Pancreas (tissue), 10 donors: ENCODE measurements at places on chromosomes 12 and 14. TPM values are rescaled to one million over a fixed set of nuclear protein-coding genes. Genes with fewer than 3 reads are reported as not detected.

DNA sequence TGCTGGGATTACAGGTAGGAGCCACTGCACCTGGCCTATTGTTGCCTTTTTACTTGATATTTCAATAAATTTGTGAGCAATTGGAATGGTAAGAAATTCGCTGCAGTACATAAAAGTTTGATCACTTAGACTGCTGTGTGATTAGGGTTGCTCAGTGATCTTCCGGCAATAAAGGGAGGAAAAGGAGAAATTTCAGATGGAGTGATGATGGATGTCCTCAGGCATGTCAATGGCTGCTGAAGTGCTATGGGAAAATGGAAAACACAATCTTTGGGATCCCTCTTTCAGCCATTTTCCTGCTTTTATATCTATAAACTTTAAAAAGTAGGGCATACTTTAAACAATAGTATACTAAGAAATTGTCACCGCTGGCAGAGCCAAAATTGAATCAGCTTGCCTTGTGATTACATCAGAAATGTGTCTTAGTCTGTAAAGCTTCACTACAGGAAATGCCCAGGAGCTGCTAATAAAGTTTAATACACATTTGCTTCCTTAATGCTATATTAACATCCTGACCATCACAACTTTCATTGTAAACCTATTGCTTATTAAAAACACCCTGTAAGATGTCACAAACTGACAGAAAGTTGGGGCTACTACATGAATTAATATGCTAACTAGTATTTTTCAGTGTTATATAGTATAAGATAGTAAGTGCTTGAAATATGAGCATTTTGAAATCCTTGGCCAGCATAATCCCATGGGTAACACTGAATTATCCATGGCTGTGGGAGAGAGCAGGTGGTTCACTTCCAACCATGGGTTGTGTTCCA, 13.7 kb upstream of the FBXL14 start:
- peaks cover 35% of the 10 kb centered on the region for H3K4me1 ChIP-seq
- H3K27ac ChIP-seq: peak overlapping the region; percentile 34
- no peak for DNase-seq
- H3K36me3 ChIP-seq: no peaks in the 10 kb centered on the region
- no peak overlapping the region for H3K4me3 ChIP-seq

DNA sequence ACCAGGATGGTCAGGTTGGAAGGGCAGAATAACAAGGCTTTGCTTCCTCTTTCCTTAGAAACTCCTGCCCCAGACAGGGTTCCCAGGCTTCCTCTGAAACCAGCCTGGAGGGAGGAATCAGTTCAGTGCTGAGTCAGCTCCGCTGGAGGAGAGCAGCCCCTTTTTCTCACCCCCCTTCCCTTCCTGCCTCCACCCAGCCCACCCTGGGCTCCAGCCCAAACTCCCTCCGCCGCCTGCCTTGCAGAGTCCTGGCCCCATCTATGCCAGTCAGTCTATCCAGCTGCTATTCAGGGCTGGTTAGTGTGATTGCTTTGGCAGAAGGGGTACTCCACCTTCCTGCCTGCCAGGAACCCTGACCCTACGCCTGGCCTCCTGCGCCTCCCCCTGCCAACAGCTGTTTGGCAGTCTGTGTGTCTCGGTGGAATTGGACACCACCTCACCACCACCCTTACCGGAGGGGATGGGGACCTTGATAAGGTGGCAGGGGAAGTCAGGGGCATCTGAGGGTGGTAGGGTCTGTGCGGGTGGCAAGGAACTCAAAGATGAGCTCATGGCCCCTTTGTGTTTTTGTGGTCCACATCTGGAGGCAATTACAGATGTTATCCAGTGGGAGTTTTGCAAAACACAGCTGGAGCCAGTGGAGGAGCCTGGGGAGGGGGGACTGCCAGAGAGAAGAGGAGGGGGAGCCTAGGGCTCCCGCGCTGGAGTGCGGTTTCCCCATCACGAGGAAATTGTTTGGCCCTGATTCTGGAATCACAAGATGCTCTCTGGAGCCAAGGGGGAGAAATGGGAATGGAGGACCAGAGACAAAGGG, 12.2 kb downstream of the MMP14 start:
- peak overlapping the region; percentile 50 for H3K27ac ChIP-seq
- H3K27me3 ChIP-seq: no peaks in the 10 kb centered on the region
- H3K4me1 ChIP-seq: peaks cover 14% of the 10 kb centered on the region
- DNase-seq: no peak

The ARMH4 gene
- total RNA-seq: 1.4 TPM

The RERG gene
- total RNA-seq: 5.3 TPM

The NANOG gene
- 0.06 TPM for total RNA-seq

GRCh38 chr14:37796703-37797416, 201.4 kb downstream of the TTC6 start:
- H3K27me3 ChIP-seq: no peaks in the 10 kb centered on the region
- no peaks in the 10 kb centered on the region for H3K36me3 ChIP-seq
- no peak for DNase-seq
- H3K27ac ChIP-seq: no peak overlapping the region

The FGF23 gene
- total RNA-seq: not detected

- DNase-seq: no peak
- no peak overlapping the region for H3K4me3 ChIP-seq
- no peaks in the 10 kb centered on the region for H3K36me3 ChIP-seq
- no peaks in the 10 kb centered on the region for H3K4me1 ChIP-seq
- no peak overlapping the region for H3K27ac ChIP-seq
Observed at GRCh38 chr12:27493260-27493940, 30.6 kb upstream of the PPFIBP1 start.

- H3K4me1 ChIP-seq: peaks cover 13% of the 10 kb centered on the region
- DNase-seq: no peak
- H3K4me3 ChIP-seq: no peak overlapping the region
- H3K36me3 ChIP-seq: no peaks in the 10 kb centered on the region
- no peaks in the 10 kb centered on the region for H3K27me3 ChIP-seq
Observed at GRCh38 chr14:71659159-71659558, 273.1 kb upstream of the RGS6 start.

The STYK1 gene
- total RNA-seq: not detected

- no peak overlapping the region for H3K4me3 ChIP-seq
- no peaks in the 10 kb centered on the region for H3K36me3 ChIP-seq
- no peaks in the 10 kb centered on the region for H3K4me1 ChIP-seq
- H3K27me3 ChIP-seq: no peaks in the 10 kb centered on the region
Observed at GRCh38 chr12:124208489-124208888, 86.4 kb upstream of the RFLNA start.

DNA sequence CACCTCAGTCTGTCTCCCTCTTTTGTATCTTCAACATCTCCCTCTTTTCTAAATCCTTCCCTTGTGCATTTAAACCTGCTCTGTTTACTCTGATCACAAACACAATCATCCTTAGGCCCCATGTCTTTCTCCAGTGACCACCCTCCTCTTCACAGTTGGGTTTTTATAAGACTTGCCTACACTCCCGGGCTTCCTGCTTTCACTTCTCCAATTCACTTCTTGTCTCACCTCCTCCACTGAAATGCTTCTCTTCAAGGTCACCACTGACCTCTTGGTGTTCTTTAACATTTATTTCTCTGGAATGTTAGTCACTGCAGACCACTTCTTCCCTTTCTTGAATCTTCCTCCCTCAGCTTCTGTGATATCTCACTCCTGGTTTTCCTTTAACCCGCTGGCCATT, 8.7 kb upstream of the SMCO2 start:
- no peak overlapping the region for H3K4me3 ChIP-seq
- no peaks in the 10 kb centered on the region for H3K36me3 ChIP-seq
- no peaks in the 10 kb centered on the region for H3K27me3 ChIP-seq
- no peak overlapping the region for H3K27ac ChIP-seq

GRCh38 chr14:77097006-77097699, 905 bp upstream of the CIPC start:
- peak overlapping the region; percentile 55 for H3K4me3 ChIP-seq
- H3K36me3 ChIP-seq: no peaks in the 10 kb centered on the region
- H3K27me3 ChIP-seq: no peaks in the 10 kb centered on the region
- no peak for DNase-seq

The WDHD1 gene
- total RNA-seq: 1.1 TPM

GRCh38 chr14:91466192-91466591, 43.9 kb downstream of the PPP4R3A start:
- no peak overlapping the region for H3K27ac ChIP-seq
- no peaks in the 10 kb centered on the region for H3K27me3 ChIP-seq
- H3K4me1 ChIP-seq: no peaks in the 10 kb centered on the region
- no peak for DNase-seq
- no peak overlapping the region for H3K4me3 ChIP-seq

DNA sequence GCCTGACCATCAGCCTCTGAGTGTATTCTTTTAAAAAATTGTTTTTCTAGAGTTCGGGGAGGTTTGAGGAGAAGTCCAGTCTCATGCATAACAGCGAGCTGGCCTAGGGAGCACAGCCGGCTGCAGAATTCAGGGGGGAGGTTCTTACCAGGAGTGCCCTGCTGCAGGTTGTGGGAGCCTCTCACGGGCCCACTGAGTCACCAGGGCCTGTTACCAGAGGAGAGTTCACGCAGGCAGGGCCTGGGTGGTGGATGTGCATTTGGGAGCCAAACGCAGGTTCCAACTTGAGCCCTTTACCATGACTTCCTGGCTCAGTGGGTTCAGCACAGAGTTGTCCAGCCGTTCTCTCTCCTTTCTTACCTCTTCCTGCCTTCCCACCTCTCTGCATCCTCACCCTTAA, 14.4 kb downstream of the CD9 start:
- no peaks in the 10 kb centered on the region for H3K27me3 ChIP-seq
- DNase-seq: no peak
- H3K27ac ChIP-seq: peak overlapping the region; percentile 80
- H3K4me1 ChIP-seq: peaks cover 8% of the 10 kb centered on the region
